ENCODE measurements at places on chromosomes 4 and X. TPM values are rescaled to one million over a fixed set of nuclear protein-coding genes. Genes with fewer than 3 reads are reported as not detected.

GRCh38 chrX:109498434-109498833 is 16.5 kb upstream of the GUCY2F start:
- no peak for DNase-seq

The IL15 gene
- 8.9 TPM for polyA plus RNA-seq

- no peak for DNase-seq
Measured at GRCh38 chr4:121390335-121390734, 9.5 kb upstream of the QRFPR start.

The NPY1R gene
- polyA plus RNA-seq, result 7.1 TPM

DNA sequence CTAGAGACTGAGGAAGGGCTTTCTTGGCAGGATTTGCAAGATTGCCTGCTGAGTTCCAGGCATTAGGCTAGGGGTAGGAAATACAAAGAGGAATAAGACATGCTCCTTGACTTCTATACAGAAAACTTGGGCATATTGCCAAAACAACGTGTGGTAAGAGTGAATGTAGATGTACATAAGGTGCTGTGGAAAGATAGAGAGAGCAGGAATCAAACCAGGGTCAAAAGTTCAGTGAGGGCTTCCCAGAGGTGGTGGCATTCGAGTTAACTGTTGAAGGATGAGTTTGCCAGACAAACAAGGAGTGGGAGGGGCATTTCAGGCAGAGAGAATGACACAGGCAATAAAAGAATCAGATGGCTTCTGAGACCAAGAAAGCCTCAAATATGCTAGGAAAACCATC is 187.9 kb downstream of the KDR start:
- DNase-seq, result no peak

DNA sequence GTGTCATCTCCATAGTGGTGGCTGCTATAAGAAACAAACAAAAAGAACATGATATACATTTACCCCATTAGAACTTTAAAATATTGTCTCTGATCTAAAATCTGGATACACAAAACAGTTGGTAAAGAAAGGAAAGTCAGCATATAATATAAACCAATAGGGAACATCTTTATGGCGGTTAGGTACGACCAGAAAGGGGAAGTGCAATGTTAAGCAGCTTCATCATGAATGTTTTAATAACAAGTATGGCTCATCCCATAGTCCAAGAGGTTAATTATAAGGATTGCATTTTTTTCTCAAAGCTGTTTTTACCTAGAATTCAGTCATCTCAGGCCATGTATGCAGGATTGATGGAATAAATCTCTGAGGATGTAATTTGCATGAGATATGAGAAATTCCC is 1869.7 kb downstream of the PCDH7 start:
- DNase-seq, result no peak

DNA sequence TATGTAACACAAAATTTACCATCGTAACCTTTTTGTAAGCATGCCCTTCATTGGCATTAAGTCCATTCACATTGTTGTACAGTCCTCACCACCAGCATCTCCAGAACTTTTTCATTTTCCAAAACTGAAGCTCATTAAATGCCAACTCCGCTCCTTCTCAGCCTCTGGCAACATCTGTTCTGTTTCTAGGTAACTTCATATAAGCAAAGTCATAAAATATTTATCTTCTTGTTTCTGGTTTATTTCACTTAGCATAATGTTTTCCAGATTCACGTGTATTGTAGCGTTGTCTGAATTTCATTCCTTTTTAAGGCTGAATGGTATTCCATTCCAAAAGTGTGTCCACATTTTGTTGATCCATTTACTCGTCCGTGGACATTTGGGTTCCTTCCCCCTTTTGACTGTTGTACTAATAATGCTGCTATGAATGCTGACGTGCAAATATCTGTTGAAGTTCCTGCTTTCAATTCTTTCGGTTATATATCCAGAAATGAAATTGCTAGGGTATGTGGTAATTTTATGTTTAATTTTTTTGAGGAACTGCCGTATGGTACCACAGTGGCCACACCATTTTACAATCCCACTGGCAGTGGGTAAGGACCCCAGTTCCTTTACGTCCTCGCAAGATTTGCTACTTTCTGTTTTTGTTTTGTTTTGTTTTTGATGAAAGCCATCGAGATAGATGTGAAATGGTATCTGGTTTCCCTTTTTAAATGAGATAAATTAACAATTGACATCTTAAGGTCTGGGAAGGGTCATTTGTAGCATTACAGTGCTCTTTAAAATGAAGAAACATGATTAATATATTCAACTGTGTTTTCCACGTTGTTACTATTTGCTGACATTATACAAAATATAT is 63.4 kb downstream of the PTTG2 start:
- no peak for DNase-seq

The NHS gene
- 2.0 TPM for polyA plus RNA-seq

The BLTP1 gene
- polyA plus RNA-seq, result 49.4 TPM

The MAGEC3 gene
- polyA plus RNA-seq, result 1.2 TPM

DNA sequence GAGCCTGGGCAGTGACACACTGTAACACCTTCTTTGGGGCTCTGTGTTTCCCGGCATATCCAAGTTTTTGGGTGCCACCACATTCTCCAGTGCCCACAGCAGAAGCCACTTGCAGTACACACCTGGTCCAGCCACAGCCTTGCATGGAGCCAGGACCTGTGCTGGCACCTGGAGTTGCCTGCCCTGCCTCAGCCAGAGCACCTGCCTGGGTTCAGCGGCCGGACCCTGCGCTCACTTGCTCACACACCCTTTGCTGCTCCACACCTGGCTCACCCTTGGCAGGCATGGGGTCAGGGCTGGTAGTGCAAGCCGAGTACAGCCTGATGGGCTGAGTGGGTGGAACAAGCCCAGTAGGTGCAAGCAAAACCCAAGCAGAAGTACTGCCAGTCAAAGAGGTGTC is 1511.1 kb downstream of the TECRL start:
- no peak for DNase-seq

GRCh38 chrX:103201041-103201440 is 13.9 kb upstream of the BEX4 start:
- no peak for DNase-seq

- peak; percentile 62 for DNase-seq
Measured at GRCh38 chrX:2710041-2710840, 19.1 kb downstream of the CD99 start.

The TCEAL3 gene
- 15.7 TPM for polyA plus RNA-seq

- DNase-seq, result no peak
Measured at GRCh38 chr4:154961263-154961662, 180.2 kb downstream of the RBM46 start.

The PPARGC1A gene
- polyA plus RNA-seq, result 13.7 TPM

DNA sequence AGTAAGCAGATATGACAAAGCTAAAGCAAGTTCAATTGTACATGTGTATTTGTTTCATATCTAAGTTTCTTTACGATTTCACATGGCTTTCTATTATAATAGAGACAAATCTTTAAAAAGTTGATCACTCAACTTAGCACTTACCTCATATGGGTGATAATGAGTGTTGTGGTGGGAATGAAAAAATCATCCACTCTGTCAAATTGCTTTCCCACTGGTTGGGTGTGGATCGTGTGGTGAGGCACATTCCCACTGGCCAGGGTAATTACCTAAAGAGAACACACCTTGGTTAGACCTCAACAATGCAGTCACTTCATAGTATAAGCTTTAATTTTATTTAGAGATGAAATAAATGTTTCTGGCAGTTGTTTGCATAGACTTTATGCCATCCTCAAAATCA is 708.9 kb downstream of the FSTL5 start:
- no peak for DNase-seq

GRCh38 chr4:56772134-56772533 is 49.4 kb downstream of the SPINK2 start:
- no peak for DNase-seq

- DNase-seq, result no peak
Measured at GRCh38 chrX:86370927-86371326, 222.7 kb downstream of the DACH2 start.

GRCh38 chr4:142369141-142369540 is 477.0 kb downstream of the INPP4B start:
- no peak for DNase-seq

GRCh38 chr4:145681518-145681917 is 1.6 kb downstream of the C4orf51 start:
- DNase-seq, result no peak

- DNase-seq, result no peak
Measured at GRCh38 chr4:172657081-172657480, 511.5 kb upstream of the GALNT7 start.

GRCh38 chrX:152930516-152930915 is 32.6 kb downstream of the ZNF185 start:
- no peak for DNase-seq

The FREM3 gene
- 0.32 TPM for polyA plus RNA-seq

The REPS2 gene
- 11.3 TPM for polyA plus RNA-seq

GRCh38 chr4:63670735-63671134 is 738.5 kb downstream of the TECRL start:
- DNase-seq, result no peak

The CACNA1F gene
- 0.05 TPM for polyA plus RNA-seq

GRCh38 chrX:29040160-29040559 is 452.9 kb downstream of the IL1RAPL1 start:
- no peak for DNase-seq

The PABPC1L2A gene
- not detected for polyA plus RNA-seq

The ENPEP gene
- polyA plus RNA-seq, result 24.0 TPM

The ZNF630 gene
- polyA plus RNA-seq, result 2.2 TPM

DNA sequence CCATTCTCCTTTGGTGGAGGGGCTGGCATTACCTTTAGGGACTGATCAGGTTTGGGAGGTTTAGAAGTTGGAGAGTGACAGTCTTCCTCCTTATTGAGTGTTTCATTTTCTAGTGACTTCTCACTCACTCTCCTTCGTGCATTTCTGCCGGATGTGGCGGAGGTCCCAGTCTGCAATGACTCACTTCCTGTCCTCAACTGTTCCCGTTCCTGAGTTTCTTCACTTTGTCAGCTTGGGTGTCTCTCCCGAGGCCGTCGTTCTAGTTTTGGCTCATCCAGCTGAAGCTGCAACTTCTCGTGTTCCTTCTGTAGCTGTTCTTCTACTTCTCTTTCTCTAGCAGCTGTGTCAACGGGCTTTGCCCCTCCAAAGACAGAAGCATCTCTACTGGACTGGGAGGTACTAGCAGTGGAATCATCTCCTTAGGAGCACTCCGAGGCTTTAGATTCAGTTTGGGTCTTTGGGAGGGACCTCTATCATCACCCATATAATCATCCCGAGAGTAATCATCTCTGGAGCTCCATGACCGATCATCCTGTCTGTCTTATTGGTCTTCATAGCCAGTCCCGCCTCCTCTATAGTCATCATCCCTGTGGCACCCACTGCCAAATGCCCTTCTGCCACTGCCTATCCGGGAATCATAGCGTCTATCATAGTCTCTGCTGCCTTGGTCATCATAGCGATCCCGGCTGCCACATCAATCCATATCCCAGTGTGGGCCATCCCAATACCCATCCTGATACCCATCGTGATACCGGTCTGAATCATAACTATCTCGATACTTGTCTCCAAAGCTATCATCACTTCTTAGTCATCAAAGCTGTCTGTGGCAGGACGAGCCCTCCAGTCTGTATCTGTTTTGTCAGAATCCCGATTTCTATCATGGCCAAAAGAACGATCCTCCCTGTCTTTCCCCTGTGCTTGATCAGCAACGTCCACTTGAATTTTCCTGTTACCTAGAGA is 35.3 kb upstream of the VSIG4 start:
- no peak for DNase-seq

The PUDP gene
- polyA plus RNA-seq, result 41.2 TPM

DNA sequence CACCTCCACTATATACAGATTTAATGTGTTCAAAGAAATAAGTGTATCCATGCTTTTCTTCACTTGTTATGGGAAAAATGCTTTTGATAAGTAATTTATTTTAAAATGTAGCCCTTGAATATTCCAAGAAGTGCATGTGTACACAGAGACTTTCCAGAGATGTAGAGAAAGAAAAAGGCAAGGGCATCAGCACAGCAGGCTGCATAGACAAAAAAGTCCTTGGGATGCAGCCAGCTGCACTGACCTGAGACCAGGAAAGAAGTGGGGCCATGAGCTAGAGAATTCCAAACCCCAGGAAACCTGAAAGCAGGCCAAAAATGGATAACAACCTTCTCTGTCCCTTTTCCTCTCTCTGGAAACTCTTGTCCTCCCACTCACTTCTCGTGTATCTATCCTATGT is 51.6 kb upstream of the PRDM8 start:
- DNase-seq, result no peak

DNA sequence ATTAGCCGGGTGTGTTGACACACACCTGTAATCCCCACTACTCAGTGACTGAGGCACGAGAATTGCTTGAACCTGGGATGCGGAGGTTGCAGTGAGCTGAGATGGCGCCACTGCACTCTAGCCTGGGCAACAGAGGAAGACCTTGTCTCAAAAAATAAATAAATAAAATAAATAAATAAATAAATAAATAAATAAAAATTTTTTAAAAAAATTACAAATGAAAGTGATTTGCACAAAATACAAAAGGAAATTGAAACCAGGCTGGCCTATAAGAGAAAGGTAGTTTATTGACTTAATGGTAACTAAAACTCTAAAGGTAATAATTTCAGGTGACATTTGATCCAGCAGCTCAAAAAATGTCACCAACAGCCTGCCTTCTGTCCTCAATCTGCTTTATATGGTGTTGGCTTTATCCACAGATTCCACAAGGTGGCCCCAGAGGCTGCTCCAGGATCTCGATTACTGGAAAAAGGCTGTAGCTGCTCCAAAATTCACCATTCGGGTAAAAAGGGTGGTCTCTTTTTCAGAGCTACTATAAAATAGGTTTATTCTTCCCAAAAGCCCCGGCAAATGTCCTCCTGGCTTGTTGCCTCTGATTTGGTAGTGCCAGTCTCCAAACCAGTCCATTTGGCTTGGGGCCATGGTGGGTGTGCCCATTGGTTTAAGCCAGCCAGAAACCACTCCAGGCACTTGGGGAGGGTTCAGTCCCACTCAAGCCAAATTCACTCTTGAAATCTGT is 61.4 kb upstream of the TRIM2 start:
- DNase-seq, result peak; percentile 89

DNA sequence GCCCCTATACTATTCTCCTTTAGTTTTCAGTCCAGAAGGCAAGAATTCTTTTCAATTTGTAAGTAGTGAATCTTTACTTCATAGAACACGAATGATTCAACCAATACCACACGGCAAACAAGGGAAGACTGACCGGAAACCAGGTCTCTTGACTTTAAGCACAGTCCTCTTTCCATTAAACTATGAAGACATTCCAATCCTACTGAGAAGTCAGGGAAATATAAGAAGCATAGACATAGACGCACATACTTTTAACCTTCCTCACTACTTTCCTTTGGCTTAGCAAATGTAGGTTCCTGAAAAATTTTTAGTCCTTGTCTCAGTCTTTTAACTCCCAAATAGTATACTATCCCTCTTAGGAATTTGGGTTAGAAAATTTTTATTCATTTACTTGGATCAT is 9.1 kb downstream of the CHRDL1 start:
- no peak for DNase-seq

DNA sequence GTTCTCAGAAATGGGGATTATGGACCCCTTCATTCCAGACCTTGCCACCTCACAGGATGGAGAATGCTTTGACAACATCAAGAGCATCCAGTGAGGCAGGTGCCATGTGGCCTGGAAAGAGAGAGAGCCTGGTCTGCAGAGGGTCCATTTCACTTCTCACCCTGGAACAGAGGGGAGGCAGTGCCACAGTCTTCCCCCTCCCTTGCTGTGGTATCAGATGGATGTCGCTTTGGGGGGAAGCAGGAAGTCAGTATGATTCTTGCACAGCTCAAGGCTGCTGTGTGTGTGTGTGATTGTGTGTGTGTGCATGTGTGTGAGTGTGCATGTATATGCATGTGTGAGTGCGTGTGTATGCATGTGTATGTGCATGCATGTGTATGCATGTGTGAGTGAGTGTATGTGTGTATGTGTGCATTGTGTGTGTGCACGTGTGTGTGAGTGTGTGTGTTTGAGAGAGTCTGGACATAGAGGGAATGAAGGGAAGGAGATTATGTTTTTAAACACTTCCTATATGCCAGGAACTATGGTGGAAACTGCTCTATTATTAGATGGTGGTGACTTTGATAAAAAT is 328.6 kb upstream of the CLNK start:
- DNase-seq, result no peak

- DNase-seq, result no peak
Measured at GRCh38 chrX:63784346-63784901, 590 bp downstream of the ARHGEF9 start.

Measured in muscle of back (tissue), 13 donors.